ENCODE measurements at places on chromosomes 3 and 15. TPM values are rescaled to one million over a fixed set of nuclear protein-coding genes. Genes with fewer than 3 reads are reported as not detected.

The PLSCR4 gene
- total RNA-seq = 87.2 TPM

The TGM5 gene
- not detected for total RNA-seq

The CHRM5 gene
- total RNA-seq = not detected

The GABRG3 gene
- total RNA-seq = not detected

The TCTA gene
- 51.5 TPM for total RNA-seq

The CSPG5 gene
- total RNA-seq = 1.7 TPM

The PGBD4 gene
- total RNA-seq = 3.5 TPM

The TEX55 gene
- total RNA-seq = not detected

The ITGA11 gene
- total RNA-seq = 136 TPM

The PLA2G4B gene
- total RNA-seq = 13.9 TPM

The LMAN1L gene
- not detected for total RNA-seq

The SSR3 gene
- 155 TPM for total RNA-seq

GRCh38 chr3:169545606-169546005 lies 117.9 kb downstream of the MECOM start:
- no peaks in the 10 kb centered on the region for H3K36me3 ChIP-seq
- no peak overlapping the region for H3K4me3 ChIP-seq
- no peaks in the 10 kb centered on the region for H3K27me3 ChIP-seq

DNA sequence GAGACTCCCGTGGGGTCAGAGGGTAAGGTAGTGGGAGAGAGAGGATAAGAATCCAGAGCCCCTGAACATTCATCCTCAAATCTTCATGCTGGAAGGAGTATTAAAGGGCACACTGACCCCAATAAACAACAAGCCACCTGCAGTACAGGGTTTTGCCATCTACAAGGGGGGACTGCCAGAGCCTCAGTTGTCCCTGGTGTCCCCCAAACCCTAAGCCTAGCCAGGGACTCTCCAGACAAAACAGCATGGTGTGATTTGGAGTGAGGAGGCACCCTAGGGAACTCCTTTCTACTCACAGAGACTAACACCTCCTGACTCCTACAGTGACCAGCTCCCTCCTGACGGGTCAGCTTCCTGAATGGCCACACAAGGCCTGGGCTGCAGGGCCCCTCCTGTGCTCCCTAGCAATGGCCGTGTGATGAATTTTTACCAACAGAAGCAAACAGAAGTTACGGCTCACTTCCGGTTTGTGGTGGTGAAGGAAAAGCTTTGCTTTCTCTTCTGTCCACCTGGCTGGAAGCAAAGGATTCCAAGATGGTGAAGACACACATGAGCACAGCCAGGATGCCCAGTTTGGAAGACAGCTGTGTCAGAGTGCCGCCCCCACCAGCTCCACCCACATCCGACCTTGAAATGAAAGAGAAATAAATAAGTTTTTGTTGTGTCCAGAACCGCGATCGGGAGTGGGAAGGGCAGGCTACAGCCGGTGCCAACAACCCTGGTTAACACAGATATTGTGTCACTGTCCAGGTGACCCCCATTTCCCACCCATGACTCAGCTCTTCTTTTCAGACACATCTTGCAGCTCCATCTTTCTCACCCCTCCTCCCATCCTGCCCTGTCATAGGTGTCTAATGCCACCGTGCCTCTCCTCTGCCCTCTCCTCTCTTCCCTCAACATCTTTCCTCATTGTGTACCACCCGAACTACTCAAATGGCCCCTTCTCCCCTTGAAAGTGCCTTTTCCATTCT lies 69.6 kb upstream of the ATP13A3 start:
- DNase-seq = no peak
- H3K4me3 ChIP-seq = no peak overlapping the region
- no peaks in the 10 kb centered on the region for H3K27me3 ChIP-seq
- H3K4me1 ChIP-seq = peaks cover 4% of the 10 kb centered on the region

DNA sequence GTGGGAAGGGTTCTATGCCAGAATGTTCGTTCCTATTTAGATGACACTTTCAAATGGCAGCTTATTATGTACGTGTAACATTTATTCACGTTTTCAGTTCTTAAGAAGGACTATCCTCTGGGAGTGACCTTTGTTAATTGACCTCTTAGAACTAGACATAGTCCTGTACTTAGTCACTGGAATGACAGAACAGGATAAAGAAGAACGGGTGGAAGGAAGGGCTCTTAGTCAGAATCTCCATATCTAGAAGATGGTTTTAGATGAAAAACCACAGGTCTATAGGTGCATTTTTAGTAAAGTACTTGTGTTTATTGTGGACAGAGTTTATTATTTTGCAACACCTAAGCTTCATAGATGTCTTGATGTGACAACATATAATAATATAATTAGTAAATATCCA lies 6.5 kb downstream of the METTL6 start:
- no peak overlapping the region for H3K27ac ChIP-seq
- no peaks in the 10 kb centered on the region for H3K27me3 ChIP-seq
- peaks cover 45% of the 10 kb centered on the region for H3K36me3 ChIP-seq
- H3K4me1 ChIP-seq = no peaks in the 10 kb centered on the region
- no peak overlapping the region for H3K4me3 ChIP-seq

GRCh38 chr3:60365360-60365759 lies 885.9 kb downstream of the FHIT start:
- H3K27me3 ChIP-seq = no peaks in the 10 kb centered on the region
- H3K4me1 ChIP-seq = no peaks in the 10 kb centered on the region
- no peaks in the 10 kb centered on the region for H3K36me3 ChIP-seq
- no peak for DNase-seq

- H3K27me3 ChIP-seq = no peaks in the 10 kb centered on the region
- H3K36me3 ChIP-seq = no peaks in the 10 kb centered on the region
- H3K27ac ChIP-seq = no peak overlapping the region
- DNase-seq = no peak
Observed at GRCh38 chr3:78988324-78988723, 779.5 kb downstream of the ROBO1 start.

- no peaks in the 10 kb centered on the region for H3K27me3 ChIP-seq
- H3K36me3 ChIP-seq = no peaks in the 10 kb centered on the region
- H3K4me3 ChIP-seq = no peak overlapping the region
- DNase-seq = no peak
Observed at GRCh38 chr15:58459560-58459959, 27.8 kb downstream of the LIPC start.

DNA sequence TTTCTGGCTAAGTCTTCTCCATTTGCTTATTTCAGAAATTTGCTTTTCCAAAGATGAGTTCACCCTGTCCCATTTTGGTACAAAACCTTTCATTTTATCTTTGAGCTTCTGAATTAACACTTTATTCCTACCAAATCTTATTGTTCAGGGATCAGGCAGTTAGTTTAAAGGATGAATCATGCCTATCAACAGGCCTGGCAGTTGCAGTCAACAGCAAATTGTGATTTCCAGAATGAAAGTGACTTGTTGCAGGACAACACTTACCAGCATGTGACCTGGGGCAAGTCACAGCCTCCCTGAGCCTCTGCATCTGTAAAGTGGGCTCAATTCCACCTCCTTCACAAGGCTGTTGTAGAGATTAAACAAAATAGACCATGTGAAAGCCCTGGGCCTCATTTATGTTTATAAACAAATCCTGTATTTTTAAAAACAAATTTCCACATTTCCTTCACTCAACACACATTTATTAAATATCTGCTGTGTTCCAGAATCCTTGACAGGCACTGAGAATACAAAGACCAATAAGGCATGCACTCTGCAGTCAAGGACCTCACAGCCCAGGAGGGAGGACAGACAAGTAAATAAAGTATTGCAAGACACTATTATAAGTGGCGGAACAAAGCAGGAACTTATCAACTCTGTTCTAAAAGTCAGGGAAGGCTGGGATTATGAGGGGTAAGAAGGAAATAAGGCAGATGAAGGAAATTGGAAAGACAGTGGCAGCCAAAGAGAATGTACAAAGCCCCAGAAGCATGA lies 359.1 kb upstream of the IL12A start:
- H3K4me1 ChIP-seq = no peaks in the 10 kb centered on the region
- no peak overlapping the region for H3K4me3 ChIP-seq
- no peaks in the 10 kb centered on the region for H3K36me3 ChIP-seq
- H3K27me3 ChIP-seq = no peaks in the 10 kb centered on the region

GRCh38 chr15:66097151-66098021 lies 156.2 kb downstream of the MEGF11 start:
- H3K36me3 ChIP-seq = no peaks in the 10 kb centered on the region
- H3K4me1 ChIP-seq = no peaks in the 10 kb centered on the region

DNA sequence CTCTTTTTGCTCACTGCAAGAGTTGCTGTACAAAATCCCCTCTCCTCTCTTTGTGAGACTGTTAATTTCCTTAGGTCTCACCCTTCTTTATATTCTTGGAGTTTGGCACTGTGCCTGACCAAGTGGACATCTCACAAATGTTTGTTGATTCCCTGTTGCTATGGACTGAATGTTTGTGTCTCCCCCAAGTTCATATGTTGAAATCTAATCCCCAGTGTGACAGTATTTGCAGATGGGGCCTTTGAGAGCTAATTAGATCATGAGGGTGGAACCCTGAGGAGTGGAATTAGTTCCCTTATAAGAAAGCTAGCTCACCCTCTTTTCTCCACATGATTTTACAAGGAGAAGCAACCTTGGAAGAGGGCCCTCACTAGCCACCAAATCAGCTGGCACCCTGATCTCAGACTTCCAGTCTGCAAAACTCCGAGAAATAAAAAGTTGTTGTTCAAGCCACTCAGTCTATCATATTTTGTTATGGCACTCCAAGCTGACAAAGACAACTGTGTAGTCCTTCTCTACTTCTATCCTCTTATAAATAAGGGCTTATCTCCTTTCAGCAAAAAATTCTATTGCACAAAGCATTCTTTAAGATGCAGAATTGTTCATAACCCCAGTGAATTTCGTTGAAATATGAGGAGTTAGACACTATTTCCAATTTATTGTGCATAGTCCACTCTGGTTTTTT lies 65.5 kb upstream of the NPHP3 start:
- peaks cover 5% of the 10 kb centered on the region for H3K4me1 ChIP-seq
- no peak overlapping the region for H3K4me3 ChIP-seq
- H3K27ac ChIP-seq = peak overlapping the region; percentile 80
- no peaks in the 10 kb centered on the region for H3K36me3 ChIP-seq
- H3K27me3 ChIP-seq = no peaks in the 10 kb centered on the region

DNA sequence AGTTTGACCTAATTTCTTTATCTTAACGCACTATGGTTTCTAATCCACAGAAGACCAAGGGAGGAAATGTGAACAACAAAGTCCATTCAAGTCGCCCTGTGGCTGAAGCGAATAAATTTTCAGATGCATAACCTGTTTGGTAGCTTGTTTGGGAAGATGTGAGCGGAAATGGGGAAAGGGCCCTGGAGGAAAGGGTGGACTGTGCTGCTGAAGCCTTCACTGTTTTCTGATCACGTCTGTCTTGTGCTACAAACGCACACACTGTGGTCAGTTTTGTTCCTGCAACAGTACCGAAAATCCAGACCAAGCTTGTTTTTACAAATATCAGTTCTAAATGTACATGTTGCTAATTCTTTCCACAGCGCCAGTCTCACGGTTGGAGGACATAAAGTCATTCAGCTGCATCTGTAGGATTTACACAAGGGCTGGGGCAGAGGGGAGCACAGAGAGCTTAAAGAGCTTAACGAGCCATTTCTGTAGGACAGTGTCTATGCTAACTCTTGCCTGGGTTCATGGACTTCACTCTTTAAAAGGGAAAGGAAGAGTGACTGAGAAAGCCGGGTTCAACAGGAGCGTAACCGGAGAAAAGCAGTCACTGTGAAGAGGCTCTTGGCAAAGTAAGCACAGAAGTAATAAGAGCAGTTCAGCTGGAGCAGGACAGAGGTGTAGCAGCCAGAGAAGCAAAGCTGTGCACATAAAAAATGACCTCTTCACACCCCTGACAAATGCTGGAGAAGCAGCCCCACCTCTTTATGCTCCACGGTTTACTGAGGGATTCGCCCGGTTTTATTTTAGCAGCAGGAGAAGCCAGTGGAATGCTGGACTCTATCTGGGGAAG lies 66.6 kb downstream of the USF3 start:
- H3K27me3 ChIP-seq = no peaks in the 10 kb centered on the region
- H3K4me1 ChIP-seq = no peaks in the 10 kb centered on the region
- no peak overlapping the region for H3K27ac ChIP-seq
- no peak for DNase-seq
- no peaks in the 10 kb centered on the region for H3K36me3 ChIP-seq

Data from ascending aorta (tissue), 2 donors.